Dermis lymphatic vessel endothelial cell (primary cell): ENCODE measurements at places on chromosomes 11 and 22. TPM values are rescaled to one million over a fixed set of nuclear protein-coding genes. Genes with fewer than 3 reads are reported as not detected.

The BTG4 gene
- not detected in 2 replicates for total RNA-seq

The DDI1 gene
- not detected in 2 replicates for total RNA-seq

The C11orf86 gene
- not detected in 2 replicates for total RNA-seq

The SLC29A2 gene
- total RNA-seq: 0.26 and 0.76 TPM in 2 replicates

The FOLH1 gene
- not detected in 2 replicates for total RNA-seq

The OR6A2 gene
- total RNA-seq: under 0.01 TPM in 1 of 2 replicates, not detected in the other

The CALCA gene
- not detected in 2 replicates for total RNA-seq

The NCAM1 gene
- total RNA-seq: 0.54 and 1.5 TPM in 2 replicates

The HTR3B gene
- not detected in 2 replicates for total RNA-seq

The BDNF gene
- under 0.01 and 0.33 TPM in 2 replicates for total RNA-seq

The VSTM5 gene
- under 0.01 and 0.09 TPM in 2 replicates for total RNA-seq

The SMIM35 gene
- not detected in 2 replicates for total RNA-seq

The RASGRP2 gene
- total RNA-seq: 3.0 and 3.4 TPM in 2 replicates

The OR8D4 gene
- total RNA-seq: not detected in 2 replicates

The HTR3A gene
- total RNA-seq: not detected in 2 replicates

The CCDC15 gene
- total RNA-seq: 0.76 and 1.5 TPM in 2 replicates

The LBHD1 gene
- total RNA-seq: 1.8 and 1.9 TPM in 2 replicates

The CASTOR1 gene
- total RNA-seq: 7.5 and 8.1 TPM in 2 replicates

The TRIM48 gene
- total RNA-seq: not detected in 2 replicates

The KIRREL3 gene
- not detected in 2 replicates for total RNA-seq

The ME3 gene
- 17.7 and 18.4 TPM in 2 replicates for total RNA-seq

The MMP13 gene
- total RNA-seq: not detected in 2 replicates

The CD248 gene
- total RNA-seq: 0.09 and 0.43 TPM in 2 replicates

The UPK3A gene
- total RNA-seq: not detected in 2 replicates

The DCUN1D5 gene
- total RNA-seq: 31.0 and 35.6 TPM in 2 replicates

The WT1 gene
- not detected in 2 replicates for total RNA-seq

The SCN4B gene
- total RNA-seq: under 0.01 and 0.11 TPM in 2 replicates

The POLD3 gene
- total RNA-seq: 9.8 and 9.9 TPM in 2 replicates

The APOBEC3B gene
- total RNA-seq: 0.22 and 0.26 TPM in 2 replicates

The CRELD2 gene
- total RNA-seq: 61.8 and 79.5 TPM in 2 replicates
